Lower lobe of right lung (tissue), 2 donors: ENCODE measurements at places on chromosomes 1 and 21. TPM values are rescaled to one million over a fixed set of nuclear protein-coding genes. Genes with fewer than 3 reads are reported as not detected.

Gene WDTC1
- 45.7 TPM for total RNA-seq

Gene TPTE
- not detected for total RNA-seq

DNA sequence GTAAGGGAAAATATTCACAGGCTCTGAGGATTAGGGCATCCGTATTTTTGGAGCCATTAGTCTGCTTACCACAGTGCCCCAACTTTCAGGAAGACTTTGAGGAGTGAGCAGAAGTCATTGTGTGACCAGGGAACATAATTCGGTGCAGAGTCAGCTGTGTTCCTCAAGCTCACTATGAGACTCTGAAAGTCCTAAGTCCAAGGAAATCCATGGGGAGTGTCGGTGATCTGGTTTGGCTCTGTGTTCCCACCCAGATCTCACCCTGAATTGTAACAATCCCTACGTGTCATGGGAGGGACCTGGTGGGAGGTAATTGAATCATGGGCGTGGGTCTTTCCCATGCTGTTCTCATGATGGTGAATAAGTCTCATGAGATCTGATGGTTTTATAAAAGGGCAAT is 45.9 kb upstream of the SCAF4 start:
- DNase-seq: no peak

- DNase-seq: no peak
Measured at GRCh38 chr1:208557046-208557722, 313.0 kb upstream of the PLXNA2 start.

GRCh38 chr1:21613072-21613867 is 55.9 kb downstream of the RAP1GAP start:
- DNase-seq: no peak

Gene VCAM1
- 5.5 TPM for total RNA-seq

DNA sequence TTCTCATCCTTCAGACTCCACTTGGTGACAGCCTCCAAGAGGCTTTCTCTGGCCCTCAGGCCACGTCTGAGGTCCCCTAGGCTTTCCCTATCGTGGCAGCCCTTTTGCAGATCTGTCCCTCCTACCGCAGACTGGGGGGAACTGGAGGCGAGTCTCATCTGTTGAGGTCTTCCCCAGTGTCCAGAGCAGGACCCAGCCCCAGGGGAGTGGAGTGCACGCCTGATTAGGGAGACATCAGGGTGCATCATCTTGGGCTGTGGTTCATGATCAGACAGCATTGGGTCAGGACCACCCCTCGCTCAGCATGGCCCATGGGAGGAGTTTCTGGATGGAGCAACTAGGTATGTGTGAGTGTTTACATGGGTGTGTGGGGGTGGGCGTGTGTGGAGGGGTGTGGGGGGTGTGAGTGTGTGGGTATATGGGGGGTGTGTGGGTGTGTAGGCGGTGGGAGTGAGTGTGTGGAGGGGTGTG is 8.5 kb upstream of the MATN1 start:
- DNase-seq: no peak

DNA sequence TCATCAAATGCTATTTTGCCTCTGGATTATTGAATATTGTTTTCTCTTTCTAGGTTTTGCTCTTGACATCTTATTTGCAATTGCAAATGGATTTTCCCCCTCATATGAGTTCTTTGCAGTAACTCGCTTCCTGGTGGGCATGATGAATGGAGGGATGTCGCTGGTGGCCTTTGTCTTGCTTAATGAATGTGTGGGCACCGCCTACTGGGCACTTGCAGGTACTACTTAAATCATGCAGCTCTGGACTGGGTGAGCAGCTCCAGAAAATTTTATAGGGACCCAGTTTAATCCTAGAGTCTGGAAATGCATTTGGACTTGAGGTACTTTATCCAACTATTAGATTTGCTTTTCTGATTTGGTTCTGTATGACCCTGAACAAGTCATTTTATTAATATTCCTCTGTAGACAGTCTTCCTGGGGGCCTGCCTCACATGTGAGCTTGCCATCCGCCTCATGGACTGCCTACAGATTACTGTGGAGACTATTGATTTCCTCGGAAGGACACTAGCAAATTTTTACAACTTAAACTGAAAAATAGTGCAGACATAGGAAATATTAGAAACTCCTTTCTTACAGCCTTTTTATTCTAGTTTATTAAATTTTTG is 44.5 kb downstream of the SLC22A15 start:
- peak; percentile 59 for DNase-seq
